ENCODE measurements at places on chromosomes 5 and 9. TPM values are rescaled to one million over a fixed set of nuclear protein-coding genes. Genes with fewer than 3 reads are reported as not detected.

The UCK1 gene
- 7.3 TPM for total RNA-seq

The AHRR gene
- total RNA-seq: 6.7 TPM

The IL3 gene
- not detected for total RNA-seq

The BARHL1 gene
- not detected for total RNA-seq

The ZNG1F gene
- 21.6 TPM for total RNA-seq

The GIN1 gene
- total RNA-seq: 20.2 TPM

The TEX48 gene
- total RNA-seq: not detected

The HEMGN gene
- total RNA-seq: 8.3 TPM

The NME5 gene
- total RNA-seq: 6.7 TPM

The PCDHGB3 gene
- total RNA-seq: 7.3 TPM

Measured in urinary bladder (tissue), 4 donors.